Activated T-cell treated with anti-CD3 and anti-CD28 coated beads, Interleukin-2, amount 50 U/mL, for 48 hours (primary cell): ENCODE measurements at places on chromosomes 2 and 18.
A peak's percentile ranks its signal among the peaks of the same experiment; 100 is the strongest.

GRCh38 chr18:70385474-70385873, 96.6 kb downstream of the SOCS6 start:
- no peak for DNase-seq

DNA sequence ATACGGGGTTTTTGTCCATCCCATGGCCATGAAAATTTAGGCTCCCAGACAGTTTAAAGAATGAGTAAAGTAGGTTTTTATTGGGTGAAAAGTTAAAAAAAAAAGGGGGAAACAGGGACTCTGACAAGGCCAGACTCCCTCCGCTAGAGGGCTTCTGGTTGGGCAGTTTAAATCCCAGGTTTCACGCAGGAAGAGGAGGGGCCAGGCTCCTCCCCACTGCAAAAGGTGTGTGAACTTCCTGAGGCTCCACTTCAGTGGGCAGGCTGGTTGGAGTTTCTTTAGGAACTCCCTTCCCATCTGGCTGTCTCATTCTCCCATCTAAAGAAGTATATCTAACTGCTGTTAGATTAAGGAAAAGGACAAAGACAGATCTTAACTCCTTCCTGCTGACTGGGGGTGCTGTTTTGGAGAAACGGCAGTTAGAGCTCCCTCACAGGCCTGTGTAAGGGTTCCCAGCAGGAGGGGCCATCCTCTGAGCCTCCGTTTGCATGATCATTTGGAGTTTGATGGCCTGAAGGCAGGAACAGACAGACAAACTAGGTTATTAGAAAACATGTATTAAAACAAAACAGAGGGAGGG, 1160.7 kb downstream of the CNTNAP5 start:
- DNase-seq, result no peak

DNA sequence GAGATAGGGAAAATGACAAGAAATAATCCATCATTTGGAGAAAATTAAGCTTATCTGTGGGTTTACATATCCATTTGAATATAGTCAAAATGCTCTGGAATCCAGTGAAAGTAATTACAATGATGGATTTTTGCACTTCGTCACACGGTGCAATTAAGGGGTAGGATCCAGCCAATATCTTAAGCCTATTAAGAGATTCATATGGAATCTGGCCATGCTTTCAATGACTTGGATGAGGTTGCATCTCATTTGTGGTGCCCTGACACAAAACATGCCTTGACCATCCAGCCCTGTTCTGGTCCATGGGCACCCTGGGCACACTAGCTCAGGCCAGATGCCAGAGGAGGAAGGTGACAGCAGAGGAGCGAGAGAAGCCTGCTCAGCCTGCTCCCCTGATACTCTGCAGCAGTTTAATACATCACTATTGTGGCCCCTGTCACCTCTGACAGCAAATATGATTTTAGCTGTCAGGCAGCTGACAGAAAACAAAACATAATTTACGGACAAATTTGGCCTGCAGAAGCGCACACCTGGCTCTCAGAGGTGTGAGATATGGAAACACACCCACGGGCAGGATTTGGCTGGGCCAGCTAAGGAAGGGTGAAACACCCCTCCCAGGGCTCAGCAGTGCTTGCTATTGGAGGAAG, 94.1 kb upstream of the ST8SIA3 start:
- DNase-seq, result no peak

DNA sequence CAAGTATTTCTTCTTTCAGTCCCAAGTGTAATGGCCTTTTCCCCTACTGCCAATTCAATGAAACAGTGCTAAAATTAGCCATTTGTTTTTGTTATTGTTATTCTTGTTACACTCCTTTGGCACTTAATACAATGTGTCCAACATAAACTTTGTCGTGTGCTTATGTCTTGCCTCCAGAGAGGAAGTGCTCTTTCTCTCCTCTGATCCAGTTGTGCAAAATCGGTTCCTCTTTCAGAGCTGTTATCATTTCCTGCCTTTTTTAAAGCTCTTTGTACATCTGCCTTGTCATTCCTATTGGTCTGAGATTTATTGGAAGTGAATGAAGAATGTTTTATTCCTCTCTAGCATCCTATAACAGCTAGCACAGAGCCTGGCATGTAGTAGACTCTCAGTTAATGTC, 623.2 kb upstream of the ID2 start:
- no peak for DNase-seq

DNA sequence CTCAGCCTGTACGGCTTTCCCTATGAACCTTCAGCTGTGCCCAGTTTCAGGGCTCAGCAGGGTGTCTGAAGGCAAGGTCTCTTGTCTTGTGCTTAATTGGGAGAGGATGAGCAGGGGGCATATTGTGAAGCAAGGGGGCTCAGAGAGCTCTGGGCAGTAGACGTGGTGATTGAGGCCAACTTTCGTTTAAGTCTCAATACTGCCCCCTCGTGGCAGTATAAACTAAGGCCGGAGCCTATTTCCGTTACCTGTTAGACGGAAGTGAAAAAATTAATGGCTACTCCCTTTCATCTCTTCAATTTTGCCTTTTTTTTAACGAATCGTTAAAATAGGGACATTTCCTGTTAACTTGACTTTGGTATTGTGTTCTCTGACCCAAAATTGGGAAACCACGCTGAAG, 193.4 kb downstream of the TDRD15 start:
- peak; percentile 34 for DNase-seq

DNA sequence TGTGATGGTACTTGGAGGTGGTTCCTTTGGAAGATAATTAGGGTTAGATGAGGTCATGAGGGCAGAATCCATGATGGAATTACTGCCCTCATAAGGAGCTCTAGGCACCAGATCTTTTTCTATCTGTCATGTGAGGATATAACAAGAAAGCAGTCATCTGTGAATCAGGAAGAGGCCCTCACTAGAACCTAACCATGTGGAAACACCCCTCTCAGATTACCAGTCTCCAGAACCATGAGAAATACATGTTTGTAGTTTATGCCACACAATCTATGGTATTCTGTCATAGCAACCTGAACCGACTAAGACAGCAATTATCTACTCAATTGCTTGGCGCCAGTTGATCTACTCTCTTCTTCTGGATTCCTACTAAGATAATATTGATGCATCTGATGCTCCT, 2.4 kb upstream of the SERPINB10 start:
- DNase-seq, result no peak

- no peak for DNase-seq
Measured at GRCh38 chr2:97011977-97012569, 25.7 kb upstream of the FAM178B start.

- no peak for DNase-seq
Measured at GRCh38 chr2:43685357-43685756, 9.1 kb upstream of the C1GALT1C1L start.

DNA sequence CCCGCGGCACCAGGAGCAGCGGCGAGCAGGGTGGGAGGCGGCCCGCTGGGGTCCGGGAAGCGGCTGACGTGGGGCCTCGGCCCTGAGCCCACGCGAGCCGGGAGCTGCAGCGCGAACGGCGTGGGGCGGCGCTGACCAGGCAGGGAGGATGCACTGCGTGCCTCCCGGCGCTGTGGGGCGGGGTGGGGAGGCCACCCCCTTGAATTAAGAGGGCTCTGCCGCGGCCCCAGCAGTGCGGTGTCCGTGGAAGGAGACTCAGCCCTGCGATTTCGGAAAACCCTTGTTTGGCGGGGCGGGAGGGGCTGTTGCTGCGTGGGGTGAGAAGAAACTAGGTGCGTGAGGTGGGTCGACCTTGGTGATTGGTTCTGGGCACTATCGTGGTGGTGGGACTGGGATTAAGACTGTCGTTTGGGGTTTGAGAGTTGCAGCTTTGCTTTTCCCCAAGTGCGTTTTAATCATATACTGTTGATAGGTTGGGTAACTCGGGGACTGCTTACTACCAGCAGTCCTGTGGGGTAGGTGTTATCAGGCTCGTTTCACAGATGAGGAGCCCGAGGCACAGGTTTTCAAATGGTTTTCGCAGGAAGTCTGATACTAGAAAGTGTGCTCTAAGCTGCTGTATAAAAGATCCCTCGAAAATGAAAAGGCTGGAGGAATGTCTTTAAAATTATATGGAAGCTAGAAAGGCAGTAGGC, 722 bp downstream of the ACSL3 start:
- DNase-seq, result peak; percentile 63
